Mucosa of gallbladder (tissue), 1 donor: ENCODE measurements at places on chromosomes 6 and 20. TPM values are rescaled to one million over a fixed set of nuclear protein-coding genes. Genes with fewer than 3 reads are reported as not detected.

NKAIN2 gene
- 0.29 TPM for total RNA-seq

LGSN gene
- 0.06 TPM for total RNA-seq

SLC17A3 gene
- total RNA-seq, result 0.29 TPM

SASH1 gene
- 24.3 TPM for total RNA-seq

LTB gene
- 4.9 TPM for total RNA-seq

LAMA2 gene
- total RNA-seq, result 35.3 TPM

CMTR1 gene
- 33.6 TPM for total RNA-seq

MMP24 gene
- total RNA-seq, result 1.6 TPM

ARFGEF3 gene
- total RNA-seq, result 17.6 TPM

ACOT8 gene
- total RNA-seq, result 35.7 TPM

SMPD2 gene
- total RNA-seq, result 23.2 TPM

ABCC10 gene
- 46.8 TPM for total RNA-seq

AURKA gene
- total RNA-seq, result 4.6 TPM

MAP7 gene
- total RNA-seq, result 56.8 TPM

FAM8A1 gene
- total RNA-seq, result 34.3 TPM

EFCAB8 gene
- total RNA-seq, result 0.20 TPM

SLC22A3 gene
- 36.0 TPM for total RNA-seq

FLRT3 gene
- 33.2 TPM for total RNA-seq

IL17A gene
- not detected for total RNA-seq

ACSS1 gene
- 70.8 TPM for total RNA-seq

WDR46 gene
- 37.7 TPM for total RNA-seq

DAAM2 gene
- total RNA-seq, result 12.5 TPM

OPRM1 gene
- not detected for total RNA-seq

PCIF1 gene
- 29.3 TPM for total RNA-seq

IDH3B gene
- 81.0 TPM for total RNA-seq

GRIK2 gene
- total RNA-seq, result 1.2 TPM

RAMACL gene
- total RNA-seq, result 1.1 TPM

ADIG gene
- not detected for total RNA-seq

RSPO3 gene
- 3.4 TPM for total RNA-seq

MEP1A gene
- total RNA-seq, result not detected

RPS18 gene
- 1,438 TPM for total RNA-seq

ELOVL5 gene
- total RNA-seq, result 83.3 TPM

ZBTB22 gene
- total RNA-seq, result 26.5 TPM

CALHM6 gene
- total RNA-seq, result 4.8 TPM

MACROD2 gene
- 7.5 TPM for total RNA-seq

FAM209B gene
- 0.32 TPM for total RNA-seq

KCNK16 gene
- total RNA-seq, result not detected

FIG4 gene
- total RNA-seq, result 19.7 TPM

AVP gene
- not detected for total RNA-seq

KIFC1 gene
- total RNA-seq, result 2.1 TPM

ENPP5 gene
- 21.5 TPM for total RNA-seq

ABRACL gene
- total RNA-seq, result 30.9 TPM

KIF25 gene
- total RNA-seq, result 0.43 TPM

NRSN1 gene
- total RNA-seq, result 0.12 TPM

THBD gene
- total RNA-seq, result 11.6 TPM

BEND3 gene
- 5.7 TPM for total RNA-seq

HAO1 gene
- total RNA-seq, result 2.7 TPM

DEFB116 gene
- total RNA-seq, result not detected
